ENCODE measurements at places on chromosomes 3 and 15.
A peak's percentile ranks its signal among the peaks of the same experiment; 100 is the strongest.

DNA sequence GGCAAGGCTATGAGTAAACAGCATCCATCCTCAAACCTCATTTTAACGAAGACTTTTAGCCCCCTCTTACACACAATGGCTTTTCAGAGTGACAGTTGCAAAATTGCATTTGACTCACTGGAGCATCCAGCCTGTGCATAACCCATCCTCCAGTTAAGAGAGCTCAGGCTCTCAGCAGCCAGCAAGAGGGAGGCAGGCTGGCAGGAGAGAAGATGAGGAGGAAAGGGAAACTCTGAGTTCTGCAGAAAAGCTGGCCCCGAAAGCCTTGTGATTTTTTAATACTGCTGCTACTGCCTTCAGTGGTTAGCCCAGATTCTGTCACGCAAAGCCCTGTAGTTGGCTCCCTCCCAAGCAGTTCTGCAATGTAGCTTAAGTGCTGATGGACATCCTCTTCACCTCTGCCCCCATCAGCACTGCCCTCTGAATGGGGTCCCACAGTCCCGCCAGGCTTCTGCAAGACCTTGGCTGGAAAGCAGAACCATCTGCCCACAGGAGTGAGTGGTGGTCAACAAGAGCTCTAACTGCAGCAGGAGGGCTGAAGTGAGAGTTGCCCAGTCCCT is 371.3 kb downstream of the EPHB1 start:
- DNase-seq, result no peak

GRCh38 chr3:123765475-123766128 is 118.5 kb downstream of the MYLK start:
- DNase-seq, result no peak

- peak; percentile 93 for DNase-seq
These were observed 24.3 kb upstream of the FLNB start for GRCh38 chr3:57983734-57984518.

DNA sequence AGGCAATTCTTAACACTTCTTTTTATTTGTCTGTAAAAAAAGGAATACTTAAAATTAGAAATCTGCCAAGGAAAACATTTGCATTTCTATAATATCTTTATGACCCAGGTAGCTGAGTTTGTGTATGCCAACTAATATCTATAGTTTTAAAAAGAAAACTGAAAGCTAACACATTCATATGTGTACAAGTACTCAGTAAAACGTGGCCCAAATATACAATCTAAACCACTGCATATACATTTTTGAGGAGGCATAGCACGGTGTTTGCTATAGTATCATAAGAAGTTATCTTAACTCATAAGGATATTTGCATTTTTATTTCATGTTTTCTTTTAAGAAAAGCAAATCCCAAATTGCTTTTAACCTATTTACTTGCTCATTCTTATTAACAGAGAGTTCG is 172.7 kb downstream of the ZBTB20 start:
- DNase-seq, result peak; percentile 5
